Stimulated activated CD4-positive, alpha-beta T cell treated with anti-CD3 and anti-CD28 coated beads, TNF-alpha, amount 100 ng/mL, for 4 hours (primary cell): ENCODE measurements at places on chromosomes 3 and 15.

- DNase-seq: no peak
Measured at GRCh38 chr3:114686621-114687020, 392.8 kb downstream of the TIGIT start.

- DNase-seq: no peak
Measured at GRCh38 chr3:156297582-156297981, 177.2 kb downstream of the KCNAB1 start.

- DNase-seq: no peak
Measured at GRCh38 chr3:26474706-26475105, 147.9 kb upstream of the LRRC3B start.

GRCh38 chr3:146249921-146250320 is 984 bp downstream of the PLSCR4 start:
- no peak for DNase-seq

GRCh38 chr3:120894316-120895057 is 13.5 kb upstream of the STXBP5L start:
- no peak for DNase-seq

- no peak for DNase-seq
Measured at GRCh38 chr3:14389716-14390115, 12.7 kb upstream of the SLC6A6 start.

- no peak for DNase-seq
Measured at GRCh38 chr3:188309437-188310269, 155.7 kb downstream of the LPP start.

- DNase-seq: peak; percentile 44
Measured at GRCh38 chr3:51942603-51943450, 664 bp downstream of the PARP3 start.

DNA sequence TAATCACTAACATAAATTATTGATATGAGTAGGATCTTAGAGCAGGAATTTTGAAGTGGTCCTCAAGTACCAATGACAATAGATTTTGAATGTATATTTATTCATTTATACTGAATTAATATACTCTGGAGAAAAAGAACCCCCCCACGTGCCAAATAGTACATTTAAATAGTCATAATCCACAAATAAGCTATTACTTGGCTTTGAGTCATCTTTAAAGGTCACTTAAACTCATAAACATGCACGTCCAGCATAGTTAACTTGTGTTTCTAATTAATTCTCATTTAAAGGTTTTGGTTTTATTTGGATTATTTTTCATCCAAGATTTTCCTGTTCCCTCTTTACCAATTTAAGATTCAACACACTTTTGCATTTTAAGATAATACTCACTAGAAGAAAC is 35.1 kb downstream of the FGF7 start:
- no peak for DNase-seq

- no peak for DNase-seq
Measured at GRCh38 chr3:43907508-43907858, 216.7 kb downstream of the ABHD5 start.

DNA sequence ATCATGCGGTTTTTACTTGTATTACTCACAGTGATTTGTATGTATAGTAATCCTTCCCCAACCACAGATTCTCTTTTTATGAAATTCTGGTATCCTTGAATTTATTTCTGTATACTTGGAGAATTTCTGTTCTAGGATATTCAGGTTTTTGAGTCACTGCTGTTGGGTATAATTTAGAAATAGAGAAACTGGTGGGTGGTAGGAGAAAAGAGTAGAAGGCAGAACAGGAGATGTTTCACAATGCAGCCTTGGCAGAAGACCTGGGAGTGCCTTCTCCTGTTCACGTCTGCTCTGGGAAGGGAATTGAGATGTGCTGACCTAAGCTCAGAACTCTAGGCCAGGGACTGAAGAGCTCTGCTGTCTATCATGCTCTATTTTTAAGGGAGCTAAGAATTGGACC is 193.6 kb downstream of the EPHB1 start:
- DNase-seq: no peak

DNA sequence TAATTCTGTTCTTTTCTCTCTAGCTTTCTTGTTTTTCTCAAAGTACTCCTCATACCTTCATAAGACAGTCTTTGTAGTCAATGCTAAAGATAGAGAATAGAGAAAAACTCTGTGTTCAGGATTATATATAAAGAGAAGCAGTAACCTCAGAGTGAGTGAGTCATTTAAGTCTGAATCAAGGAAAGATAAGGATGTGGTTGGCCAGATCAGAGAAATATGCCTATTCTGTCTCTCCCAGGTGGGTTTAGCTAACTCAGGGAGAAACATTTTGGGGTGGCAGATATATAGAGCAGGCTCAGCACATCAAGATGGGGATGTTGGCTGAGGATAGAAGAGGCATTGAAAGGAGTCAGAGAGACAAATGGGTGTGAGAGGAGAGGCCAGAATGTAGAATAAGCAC is 31.4 kb downstream of the GTF2E1 start:
- no peak for DNase-seq
